ENCODE measurements at places on chromosomes 6 and 20.

GRCh38 chr20:35010405-35011192 is 54.9 kb downstream of the MYH7B start:
- no peak for DNase-seq

GRCh38 chr6:105600336-105601260 is 197.7 kb upstream of the PREP start:
- peak; percentile 91 for DNase-seq

GRCh38 chr6:91705646-91706045 is 1118.8 kb upstream of the MAP3K7 start:
- no peak for DNase-seq

DNA sequence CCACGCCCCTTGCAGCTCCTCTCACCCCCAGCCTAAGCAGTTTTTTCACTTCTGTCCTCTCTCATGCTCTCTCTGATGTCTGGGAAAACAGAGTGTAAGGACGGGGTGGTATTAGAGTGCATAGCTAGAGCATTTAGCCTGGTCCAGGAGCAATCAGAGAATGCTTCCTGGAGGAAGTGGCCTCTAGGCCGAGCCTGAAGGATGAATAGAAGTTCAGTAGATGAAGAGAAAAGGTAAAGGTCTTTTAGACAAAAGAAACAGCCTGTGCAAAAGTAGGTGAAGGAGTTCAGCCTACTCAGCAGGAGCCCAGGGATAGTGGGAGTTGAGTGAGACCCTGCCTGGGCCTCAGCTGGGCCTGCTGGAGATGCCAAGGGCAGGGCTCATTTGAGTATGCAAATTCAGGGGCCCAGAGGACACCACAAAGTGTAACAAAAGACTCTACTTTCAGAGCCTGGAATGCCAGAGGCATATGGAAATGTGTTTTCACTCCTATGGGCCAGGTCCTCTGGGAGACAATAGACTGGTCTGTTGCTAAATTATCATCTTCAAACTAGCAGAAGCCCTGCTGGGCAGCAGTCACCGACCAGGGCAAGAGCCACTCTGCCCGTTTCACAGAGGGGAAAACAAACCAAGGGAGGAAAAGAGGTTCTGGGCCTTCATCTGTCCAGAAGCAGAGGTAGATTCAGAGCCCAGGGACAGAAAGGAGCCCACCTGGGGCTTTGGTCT is 19.7 kb upstream of the TM9SF4 start:
- DNase-seq, result no peak

DNA sequence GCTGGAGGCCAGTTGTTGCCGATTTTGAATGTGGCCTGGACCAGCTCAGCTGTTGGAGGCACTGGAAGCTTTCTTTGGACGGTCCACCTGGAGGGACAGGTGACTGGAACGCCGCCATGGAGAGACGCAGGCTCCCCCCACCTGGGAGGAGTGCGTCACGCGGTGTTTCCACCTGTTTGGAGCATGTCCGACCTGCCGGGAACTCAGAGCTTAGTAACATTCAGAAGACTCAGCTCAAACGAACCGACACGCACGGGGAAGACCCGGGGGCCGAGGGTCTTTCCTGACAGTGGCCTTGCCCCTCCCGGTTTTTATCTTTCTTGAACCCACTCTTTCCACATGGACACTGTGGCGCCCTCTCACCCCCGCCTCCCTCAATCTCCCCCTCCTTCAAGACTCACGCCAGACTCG is 141.6 kb downstream of the SMOC2 start:
- DNase-seq, result no peak
